Stomach (tissue), 19 donors: ENCODE measurements at places on chromosomes 7 and 10. TPM values are rescaled to one million over a fixed set of nuclear protein-coding genes. Genes with fewer than 3 reads are reported as not detected.

GRCh38 chr7:10075866-10076265 is 897.8 kb upstream of the PHF14 start:
- no peaks in the 10 kb centered on the region for H3K36me3 ChIP-seq
- H3K4me1 ChIP-seq = no peaks in the 10 kb centered on the region
- no peak overlapping the region for H3K27ac ChIP-seq
- no peaks in the 10 kb centered on the region for H3K27me3 ChIP-seq
- no peak for DNase-seq
- H3K4me3 ChIP-seq = no peak overlapping the region

DNA sequence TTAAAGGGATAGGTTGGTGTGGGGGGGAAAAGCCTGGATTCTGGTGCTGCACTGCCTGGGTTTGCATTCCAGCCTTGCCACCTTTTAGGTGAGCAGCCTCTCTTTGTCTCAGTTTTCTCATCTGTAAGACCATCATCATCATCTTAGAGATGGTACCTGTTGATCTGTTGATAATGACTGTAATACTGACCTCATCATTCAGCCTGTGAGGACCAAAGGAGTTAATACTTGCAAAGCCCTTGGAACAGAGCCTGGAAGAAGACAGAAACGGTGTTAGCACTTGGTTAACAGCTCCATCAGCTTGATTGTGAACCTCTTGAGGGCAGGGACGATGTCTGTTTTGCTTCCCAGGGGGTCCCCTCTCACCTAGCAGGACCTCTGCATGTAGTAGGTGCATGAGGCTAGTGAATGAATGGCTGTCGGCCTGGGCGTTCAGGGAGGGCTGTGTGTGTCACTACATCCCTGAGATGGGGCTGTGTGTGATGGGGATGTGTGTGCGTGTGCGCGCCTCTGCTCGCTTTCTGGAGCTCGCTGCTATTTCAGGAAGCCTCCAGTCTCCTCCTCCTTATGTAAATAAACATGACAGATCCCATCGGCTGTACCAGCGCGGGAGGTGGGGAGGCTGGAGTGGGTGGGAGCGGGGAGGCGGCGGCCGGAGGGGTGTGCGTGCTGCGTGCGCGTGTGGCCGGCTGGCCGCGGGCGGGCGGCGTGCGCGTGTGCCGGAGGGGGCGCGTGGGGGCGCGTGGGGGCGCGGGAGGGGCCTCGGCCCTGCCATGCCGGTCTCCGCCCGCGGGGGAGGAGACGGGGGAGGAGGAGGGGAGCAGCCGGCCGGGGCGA is 61.2 kb downstream of the NEURL1 start:
- no peaks in the 10 kb centered on the region for H3K36me3 ChIP-seq
- peaks cover 19% of the 10 kb centered on the region for H3K4me1 ChIP-seq

DNA sequence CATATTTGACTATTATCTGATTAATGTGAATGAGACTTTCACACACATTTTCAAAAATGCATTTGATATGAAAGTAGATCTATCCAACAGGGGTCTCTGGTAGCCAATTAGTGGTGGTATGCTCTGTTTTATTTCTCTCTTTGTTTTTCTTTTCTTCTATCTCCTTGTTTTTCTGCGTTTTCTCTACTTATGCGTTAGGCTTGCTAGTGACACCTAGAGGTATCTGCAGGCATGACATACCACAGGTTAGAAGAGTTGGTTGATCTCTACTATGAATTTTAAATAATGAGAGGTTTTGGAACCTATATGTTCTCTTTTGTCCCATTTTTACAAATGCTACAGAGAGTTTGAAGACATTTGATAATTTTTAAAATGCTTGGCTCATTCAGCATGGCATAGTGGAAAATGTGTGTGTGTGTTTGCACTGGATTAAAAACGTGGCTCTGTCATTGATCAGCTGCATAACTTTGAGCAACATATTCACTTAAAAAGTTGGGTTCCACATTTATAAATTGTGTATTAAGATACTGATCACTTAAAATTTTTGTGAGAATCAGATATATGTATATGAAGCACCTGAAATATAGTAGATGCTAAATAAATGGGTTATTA is 28.1 kb upstream of the PLXDC2 start:
- no peaks in the 10 kb centered on the region for H3K27me3 ChIP-seq
- DNase-seq = peak; percentile 65
- H3K4me3 ChIP-seq = no peak overlapping the region
- no peak overlapping the region for H3K27ac ChIP-seq
- H3K36me3 ChIP-seq = no peaks in the 10 kb centered on the region

- H3K4me3 ChIP-seq = no peak overlapping the region
These were observed 3.2 kb downstream of the ITPRIP start for GRCh38 chr10:104334965-104335650.

DNA sequence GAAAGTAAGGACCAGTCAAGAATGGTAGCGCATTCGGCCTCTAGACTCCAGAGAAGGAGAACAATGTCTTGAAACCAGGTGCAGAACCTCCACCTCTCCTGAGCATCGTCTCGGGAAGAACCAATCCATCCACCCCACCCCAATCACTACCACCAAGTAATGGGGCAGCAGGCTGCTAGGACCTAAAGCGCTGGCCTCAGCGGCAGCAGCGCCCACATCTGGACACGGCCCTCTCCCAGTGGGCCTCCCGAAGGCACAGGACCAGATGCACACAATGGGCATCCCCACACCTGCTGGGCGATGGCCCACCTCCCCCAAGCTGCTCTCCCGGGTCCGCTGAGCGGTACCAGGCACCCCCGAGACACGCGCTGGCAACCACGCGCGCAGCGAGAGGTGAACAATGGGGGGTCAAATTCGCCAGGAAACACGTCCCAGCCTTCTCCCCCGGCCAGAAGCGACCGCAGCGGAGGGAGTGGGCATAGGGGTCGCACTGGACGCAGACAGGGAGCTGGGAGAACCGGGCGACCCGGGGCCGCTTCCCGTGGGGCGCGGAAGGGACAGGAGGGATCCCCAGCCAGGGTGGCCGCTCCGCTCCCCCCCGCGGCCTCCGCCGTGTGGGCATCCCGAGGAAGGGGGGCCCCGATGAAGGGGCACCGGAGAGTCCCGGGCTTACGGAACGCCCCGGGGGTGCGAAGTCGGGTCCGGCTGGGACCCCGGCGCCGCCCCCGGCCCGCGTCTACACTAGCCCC is 506 bp downstream of the CTTNBP2 start:
- DNase-seq = no peak
- no peaks in the 10 kb centered on the region for H3K36me3 ChIP-seq
- H3K4me1 ChIP-seq = peaks cover 13% of the 10 kb centered on the region
- H3K27me3 ChIP-seq = no peaks in the 10 kb centered on the region
- peak overlapping the region; percentile 73 for H3K4me3 ChIP-seq
- peak overlapping the region; percentile 56 for H3K27ac ChIP-seq

- no peak overlapping the region for H3K4me3 ChIP-seq
- no peaks in the 10 kb centered on the region for H3K36me3 ChIP-seq
- H3K27me3 ChIP-seq = no peaks in the 10 kb centered on the region
These were observed 40.6 kb downstream of the AKR1B15 start for GRCh38 chr7:134589491-134589941.

GRCh38 chr10:86782701-86783418 is 26.4 kb downstream of the BMPR1A start:
- peaks cover 31% of the 10 kb centered on the region for H3K4me1 ChIP-seq
- no peaks in the 10 kb centered on the region for H3K27me3 ChIP-seq
- H3K4me3 ChIP-seq = no peak overlapping the region
- no peaks in the 10 kb centered on the region for H3K36me3 ChIP-seq
- no peak for DNase-seq
- no peak overlapping the region for H3K27ac ChIP-seq

DNA sequence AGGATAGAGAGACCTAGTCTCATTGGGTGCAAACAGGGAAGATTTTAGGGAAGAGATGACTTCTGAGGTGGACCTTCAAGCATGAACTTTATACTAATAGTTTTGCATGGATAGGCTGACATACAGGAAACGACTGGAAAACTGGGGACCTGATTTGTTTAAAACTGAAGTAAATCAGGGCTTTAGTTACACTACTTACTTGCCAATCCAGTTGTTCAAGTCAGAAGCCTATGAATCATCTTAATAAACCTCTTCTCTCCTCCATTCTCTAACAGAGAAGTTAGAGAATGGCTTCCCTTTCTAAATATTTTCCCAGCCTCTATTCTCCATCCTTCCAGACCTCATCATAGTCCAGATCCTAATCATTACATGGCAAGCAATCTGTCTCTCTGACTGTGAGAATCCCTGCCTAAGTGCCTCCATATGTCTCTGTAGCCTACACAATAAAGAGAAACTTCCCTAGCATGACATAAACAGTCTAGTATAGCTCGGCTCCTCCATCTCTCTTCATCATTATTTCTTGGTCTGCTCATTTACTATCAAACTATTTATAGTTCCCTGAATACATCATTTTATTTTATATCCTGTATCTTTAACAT is 55.8 kb downstream of the PRKG1 start:
- no peaks in the 10 kb centered on the region for H3K4me1 ChIP-seq
- no peaks in the 10 kb centered on the region for H3K36me3 ChIP-seq
- no peak overlapping the region for H3K27ac ChIP-seq
- peak; percentile 8 for DNase-seq
- no peak overlapping the region for H3K4me3 ChIP-seq

DNA sequence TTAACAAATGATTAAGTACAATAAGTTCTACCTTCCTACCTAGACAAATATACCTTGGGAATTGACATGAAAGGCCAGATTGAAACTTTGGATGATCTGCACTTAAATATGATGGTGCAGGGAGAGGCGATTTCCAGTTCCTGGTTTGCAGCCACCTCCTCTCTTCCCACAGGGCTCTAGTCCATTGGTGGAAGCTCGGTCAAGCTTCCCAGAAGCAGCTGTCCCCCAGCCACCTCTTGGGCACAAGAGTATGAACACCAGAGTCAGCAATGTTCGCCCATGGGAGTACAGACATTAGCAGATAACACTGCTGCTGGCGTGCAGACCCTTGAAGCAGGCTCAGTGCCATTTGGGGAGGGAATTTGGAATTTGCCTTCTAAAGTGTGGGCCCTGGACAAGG is 1.5 kb upstream of the CPVL start:
- H3K27me3 ChIP-seq = peaks cover 12% of the 10 kb centered on the region
- no peak for DNase-seq
- H3K4me1 ChIP-seq = peaks cover 16% of the 10 kb centered on the region
- H3K36me3 ChIP-seq = no peaks in the 10 kb centered on the region
- no peak overlapping the region for H3K4me3 ChIP-seq

DNA sequence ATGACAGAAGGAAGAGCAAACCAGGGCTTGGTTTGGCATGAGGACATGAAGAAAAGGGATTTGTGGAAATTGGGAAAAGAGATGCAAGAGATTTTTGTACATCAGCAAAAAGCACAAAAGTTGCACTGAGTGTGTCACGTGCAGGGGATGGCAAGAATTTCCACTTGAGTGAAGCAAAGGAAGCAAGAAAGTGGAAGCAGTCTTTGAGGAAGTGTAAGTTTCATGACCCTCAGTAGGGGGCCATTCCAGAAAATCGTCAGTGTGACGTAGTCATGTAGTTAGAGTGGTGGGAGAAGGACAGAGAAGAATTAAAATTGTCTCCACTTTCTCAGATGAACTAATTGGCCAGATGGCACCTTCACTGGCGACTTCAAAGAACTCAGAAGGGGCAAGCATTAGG is 123.3 kb upstream of the FZD1 start:
- no peak overlapping the region for H3K27ac ChIP-seq
- DNase-seq = no peak
- no peaks in the 10 kb centered on the region for H3K4me1 ChIP-seq
- no peaks in the 10 kb centered on the region for H3K36me3 ChIP-seq
- no peak overlapping the region for H3K4me3 ChIP-seq

- H3K36me3 ChIP-seq = peaks cover 16% of the 10 kb centered on the region
- no peak for DNase-seq
- no peak overlapping the region for H3K27ac ChIP-seq
- no peak overlapping the region for H3K4me3 ChIP-seq
- H3K27me3 ChIP-seq = no peaks in the 10 kb centered on the region
- H3K4me1 ChIP-seq = peaks cover 14% of the 10 kb centered on the region
These were observed 627 bp upstream of the SSMEM1 start for GRCh38 chr7:130207033-130207432.

GRCh38 chr10:23419655-23420329 is 19.1 kb upstream of the OTUD1 start:
- H3K27ac ChIP-seq = no peak overlapping the region
- H3K4me3 ChIP-seq = no peak overlapping the region
- DNase-seq = no peak
- no peaks in the 10 kb centered on the region for H3K27me3 ChIP-seq
- no peaks in the 10 kb centered on the region for H3K36me3 ChIP-seq
- H3K4me1 ChIP-seq = no peaks in the 10 kb centered on the region

DNA sequence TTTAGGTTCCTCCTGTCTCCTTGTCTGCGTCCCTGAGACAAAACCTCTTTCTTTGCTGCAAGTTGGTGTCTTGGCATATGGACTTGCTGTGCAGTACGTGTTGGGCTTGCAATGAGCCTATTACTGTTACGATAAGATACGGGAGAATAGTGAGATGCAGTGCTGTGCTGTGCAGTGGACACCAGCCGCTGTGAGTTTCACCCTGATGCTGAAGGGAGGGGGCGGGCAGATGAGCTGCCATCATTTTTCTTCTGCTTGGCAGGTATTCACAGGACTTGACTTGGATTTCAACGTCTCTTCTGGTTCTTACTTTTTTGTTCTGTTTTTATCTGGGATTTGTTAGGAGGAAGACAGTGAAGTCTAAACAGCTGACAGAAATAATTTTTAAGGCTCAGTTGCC is 257.1 kb upstream of the PITRM1 start:
- H3K27me3 ChIP-seq = no peaks in the 10 kb centered on the region
- H3K36me3 ChIP-seq = no peaks in the 10 kb centered on the region
- no peak overlapping the region for H3K4me3 ChIP-seq
- peaks cover 19% of the 10 kb centered on the region for H3K4me1 ChIP-seq
- H3K27ac ChIP-seq = no peak overlapping the region

The PSPH gene
- total RNA-seq = 1.4 TPM

The CRHR2 gene
- total RNA-seq = not detected

The PPP1R3A gene
- total RNA-seq = not detected

The TSC22D4 gene
- 120 TPM for total RNA-seq

The KLF14 gene
- not detected for total RNA-seq

The EIF4H gene
- 235 TPM for total RNA-seq
